Thoracic aorta (tissue), 2 donors: ENCODE measurements at places on chromosomes 2 and 18.

DNA sequence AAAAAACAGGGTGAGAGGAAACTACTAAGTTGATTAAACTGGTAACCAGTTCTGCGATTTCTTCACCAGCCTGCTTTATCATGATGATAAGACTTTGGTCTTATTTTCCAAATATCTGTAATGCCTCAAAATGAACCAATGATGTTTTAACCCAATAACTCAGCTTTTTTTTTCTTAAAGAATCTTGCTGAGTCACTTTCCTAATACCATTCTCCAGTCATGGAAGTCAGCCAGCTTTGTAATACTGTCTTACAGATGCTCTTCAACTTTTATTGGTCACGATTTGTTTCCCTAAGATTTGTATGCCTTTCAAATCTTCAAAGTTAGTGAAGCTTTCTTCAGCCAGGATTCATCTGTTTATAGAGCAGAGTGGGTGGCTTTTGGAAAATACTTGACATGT is 47.7 kb upstream of the SMIM21 start:
- no peak for DNase-seq

GRCh38 chr2:208069186-208069585 is 43.9 kb upstream of the PLEKHM3 start:
- DNase-seq: no peak

DNA sequence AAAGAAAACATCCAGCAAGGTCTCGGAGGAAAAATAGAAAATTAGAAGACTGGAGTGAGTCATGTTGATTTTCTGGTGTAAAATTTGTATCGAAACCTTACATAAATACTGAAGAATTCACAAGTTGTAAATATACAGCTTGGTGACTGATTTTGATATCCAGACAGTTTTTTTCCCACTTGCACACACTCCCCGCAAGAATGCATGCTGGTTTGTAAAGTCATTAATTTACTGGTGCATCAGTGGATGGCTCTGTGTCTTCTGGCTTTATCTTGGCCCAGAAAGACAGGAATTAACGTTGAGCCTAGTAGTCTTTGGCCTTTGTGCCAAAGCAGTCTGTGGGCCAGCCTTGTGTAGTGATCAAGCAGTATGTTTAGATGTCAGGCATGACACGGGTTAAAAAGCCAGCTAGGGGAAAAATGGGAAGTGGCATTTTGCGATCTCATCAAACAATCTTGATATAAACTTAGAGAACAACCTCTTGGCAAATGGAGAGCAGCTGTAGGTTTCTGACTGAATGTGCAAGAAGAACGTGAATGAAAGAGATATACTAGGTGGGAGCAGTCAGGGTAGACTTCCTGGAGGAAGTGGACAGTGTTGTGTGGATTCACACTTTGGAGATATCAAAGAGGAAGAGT is 22.7 kb upstream of the CASP8 start:
- DNase-seq: no peak

GRCh38 chr2:30266051-30266621 is 34.8 kb downstream of the LBH start:
- DNase-seq: no peak

DNA sequence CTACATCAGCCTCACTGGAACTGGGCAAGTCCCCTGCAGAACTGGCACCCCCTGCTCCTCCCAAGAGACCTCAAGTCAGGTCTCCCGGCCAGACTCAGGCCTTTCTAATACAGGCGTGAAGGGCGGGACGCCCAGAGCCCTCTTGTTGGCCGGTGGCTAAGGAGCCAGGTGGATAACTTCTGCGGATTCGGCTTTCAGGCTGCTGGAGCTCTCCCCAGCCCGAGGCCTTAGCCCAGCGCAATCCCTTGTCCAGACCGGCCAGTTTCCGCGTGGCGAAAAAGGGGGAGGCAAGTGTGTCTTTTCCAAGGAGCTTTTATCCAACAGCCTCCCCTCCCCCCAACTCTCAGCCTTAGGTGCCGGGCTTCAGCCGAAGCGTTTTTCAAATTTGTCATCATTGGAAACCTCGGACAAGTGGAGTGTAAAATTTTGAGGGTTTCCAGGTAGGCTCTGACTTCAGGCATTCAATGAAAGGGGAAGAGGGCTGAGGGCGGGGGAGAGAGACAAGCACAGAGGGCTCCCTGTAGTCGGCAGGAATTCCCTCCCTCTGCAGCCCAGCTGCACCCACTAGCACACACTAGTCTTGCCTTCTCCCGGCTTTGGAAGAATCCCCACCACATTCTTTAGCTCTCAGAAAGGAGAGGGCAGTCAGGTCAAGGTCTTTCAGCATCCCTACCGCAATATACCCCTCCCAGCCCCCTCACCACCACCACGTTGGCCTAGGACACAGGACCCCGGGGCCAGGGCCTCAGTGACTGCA is 9.5 kb upstream of the SATB2 start:
- DNase-seq: no peak

DNA sequence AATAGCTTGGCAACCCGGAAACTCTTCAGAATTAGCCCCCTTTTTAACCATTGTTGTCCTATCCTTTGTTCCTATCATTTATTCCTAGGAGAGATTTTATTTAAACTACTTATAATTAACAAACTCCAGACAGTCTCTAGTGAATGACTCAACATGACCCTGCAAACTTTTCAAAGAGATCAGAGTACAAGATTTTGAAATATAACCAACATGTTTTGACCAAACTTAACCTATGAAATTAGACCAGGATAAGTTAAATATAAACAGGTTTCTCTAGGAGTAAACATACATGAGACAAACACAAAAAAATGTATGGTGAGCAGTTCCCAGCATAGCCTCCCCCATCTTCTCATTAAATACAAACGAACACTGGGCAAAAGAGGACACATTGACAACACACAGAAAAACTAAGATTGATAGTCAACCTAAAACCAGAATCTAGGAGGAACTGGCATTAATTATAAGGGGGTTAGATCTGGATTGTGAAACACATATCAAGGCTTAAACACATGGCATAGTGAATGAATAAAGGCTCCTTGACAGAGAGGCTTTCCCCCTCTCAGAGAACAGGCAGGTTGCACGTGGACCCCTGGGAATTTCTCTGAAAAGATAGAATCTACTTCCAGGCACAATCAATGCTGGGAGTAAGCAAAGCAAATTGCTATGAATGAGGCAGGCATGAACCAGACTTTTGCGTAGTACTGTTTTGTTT is 284.1 kb downstream of the IRS1 start:
- no peak for DNase-seq

GRCh38 chr2:220835583-220835982 is 736.5 kb downstream of the EPHA4 start:
- no peak for DNase-seq

DNA sequence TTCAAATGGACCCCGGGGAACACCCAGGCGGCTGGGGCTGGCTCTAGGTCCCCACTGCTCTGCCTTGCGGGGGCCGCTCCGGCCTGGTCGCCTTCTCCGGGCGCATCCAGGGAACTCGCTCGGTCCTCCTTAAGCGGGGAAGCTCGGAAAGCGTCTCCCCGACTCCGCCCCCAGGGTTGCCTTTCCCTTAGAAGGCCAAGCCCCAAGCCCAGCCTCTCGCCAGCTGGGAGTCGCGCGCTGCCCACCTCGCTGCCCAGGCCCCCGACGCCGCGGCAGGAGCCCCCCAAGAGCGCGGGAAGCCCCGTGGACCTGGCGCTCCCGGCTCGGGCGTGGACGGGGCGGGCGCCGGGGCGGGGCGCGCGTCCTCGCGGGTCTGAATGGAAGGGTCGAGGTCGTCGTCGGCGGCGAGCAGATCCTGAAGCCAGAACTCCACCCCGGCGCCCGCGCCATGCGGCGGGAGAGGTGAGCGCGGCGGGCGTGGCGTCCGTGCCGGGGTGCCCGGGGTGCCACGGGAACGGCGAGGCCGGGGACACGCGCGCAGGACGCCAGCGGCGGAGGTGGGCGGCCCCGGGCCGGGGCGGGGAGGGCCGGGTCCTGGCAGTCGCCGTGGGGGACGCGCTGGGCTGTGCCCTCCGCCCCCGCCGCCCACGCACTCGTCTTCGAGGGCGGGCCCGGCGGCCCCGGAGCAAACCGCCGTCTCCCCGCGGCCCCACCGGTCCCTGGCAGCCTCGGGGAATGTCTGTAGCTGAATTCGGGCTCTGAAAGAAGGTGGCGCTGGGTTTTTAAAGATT is at the start of gene BOK:
BOK (plus strand) TSS at position 214 of the 791 bp plus-strand sequence. CDS start 739 bp downstream, outside the sequence.
- no peak for DNase-seq

DNA sequence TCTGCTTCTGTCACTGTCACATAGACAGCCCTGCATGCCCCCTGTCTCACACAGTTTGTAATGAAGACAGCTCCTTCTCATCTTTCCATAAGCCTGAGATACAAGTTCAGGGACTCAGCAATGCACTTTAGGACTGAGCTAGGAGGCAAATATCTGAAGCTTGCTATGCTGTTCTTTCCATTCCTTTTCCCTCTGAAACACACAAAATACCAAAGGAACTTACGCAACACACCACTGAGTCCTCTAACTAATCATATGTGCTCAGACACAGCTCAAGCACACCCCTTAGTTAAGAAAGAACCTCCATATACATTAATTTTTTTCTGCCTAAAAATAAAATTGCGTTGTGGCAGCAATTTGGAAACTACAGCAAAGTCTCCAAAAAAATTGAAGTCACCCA is 17.9 kb downstream of the SERPINB8 start:
- no peak for DNase-seq

DNA sequence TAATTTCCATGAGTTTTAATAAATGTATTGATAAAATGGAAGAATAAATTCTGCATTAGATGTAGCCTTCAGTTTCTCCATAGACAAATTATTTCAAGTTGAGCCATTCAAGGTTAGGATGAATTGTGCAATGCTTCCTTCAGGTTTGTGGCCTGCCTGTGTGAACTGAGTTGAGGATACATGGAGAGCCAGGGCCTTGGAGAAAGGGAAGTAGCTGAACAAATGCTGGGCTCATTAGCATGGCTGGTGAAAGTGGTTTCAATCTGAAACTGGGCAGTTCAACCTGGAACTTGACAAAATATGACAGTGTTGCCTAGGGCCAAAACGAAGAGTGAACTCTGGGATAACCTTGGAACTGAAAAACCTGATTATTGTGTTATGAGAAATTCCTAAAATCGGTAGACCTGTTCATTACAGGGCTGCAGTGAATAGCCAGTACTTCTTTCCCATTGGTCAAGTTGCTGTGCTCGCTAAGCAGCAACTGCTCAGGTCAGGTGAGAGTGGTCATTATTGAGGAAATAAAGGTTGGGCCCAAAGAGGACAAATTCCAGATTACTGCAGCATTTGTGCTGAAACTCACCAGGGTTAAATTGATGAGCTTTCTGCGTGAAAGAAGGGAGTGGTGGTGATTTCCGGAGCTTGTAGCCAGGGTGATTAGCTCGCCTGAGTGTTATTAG is 12.7 kb downstream of the INPP1 start:
- no peak for DNase-seq

DNA sequence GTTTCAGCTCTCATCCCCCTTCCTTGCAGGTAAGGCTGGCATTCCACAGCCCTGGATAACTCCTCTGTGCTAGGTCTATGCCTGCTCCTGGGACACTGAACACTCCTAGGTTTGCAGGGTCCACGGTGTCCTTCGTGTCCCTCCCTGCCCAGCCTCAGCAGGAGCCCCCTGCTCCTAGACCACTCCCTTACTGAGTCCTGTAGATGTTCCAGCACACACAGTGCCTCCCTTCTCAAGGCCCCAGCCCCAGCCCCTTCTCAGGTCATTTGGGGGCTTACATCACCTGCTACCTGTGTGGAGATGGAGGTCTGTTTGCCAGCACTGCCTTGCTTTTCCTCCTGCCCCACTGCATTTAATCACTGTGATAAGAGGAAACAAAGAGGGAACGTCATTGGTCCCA is 146.4 kb upstream of the TNP1 start:
- DNase-seq: no peak

- DNase-seq: no peak
Measured at GRCh38 chr2:62831729-62832128, 126.2 kb downstream of the EHBP1 start.

DNA sequence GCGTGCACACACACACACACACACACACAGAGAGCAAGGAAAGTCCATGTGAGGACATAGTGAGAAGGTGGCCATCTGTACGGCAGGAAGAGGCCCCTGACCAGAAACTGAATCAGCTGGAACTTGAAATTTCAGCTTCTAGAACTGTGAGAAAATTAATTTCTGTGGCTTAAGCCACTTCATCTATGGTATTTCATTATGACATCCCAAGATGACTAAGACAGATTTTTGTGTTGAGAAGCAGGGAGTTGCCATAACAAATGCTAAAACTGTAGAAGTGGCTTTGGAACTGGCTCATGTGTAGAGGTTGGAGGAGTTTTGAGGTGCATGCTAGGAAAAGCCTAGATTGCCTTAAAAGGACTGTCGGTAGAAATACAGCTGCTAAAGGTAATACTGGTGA is 63.4 kb upstream of the ZBTB7C start:
- no peak for DNase-seq

GRCh38 chr2:169221745-169222369 is 140.5 kb downstream of the LRP2 start:
- DNase-seq: no peak

DNA sequence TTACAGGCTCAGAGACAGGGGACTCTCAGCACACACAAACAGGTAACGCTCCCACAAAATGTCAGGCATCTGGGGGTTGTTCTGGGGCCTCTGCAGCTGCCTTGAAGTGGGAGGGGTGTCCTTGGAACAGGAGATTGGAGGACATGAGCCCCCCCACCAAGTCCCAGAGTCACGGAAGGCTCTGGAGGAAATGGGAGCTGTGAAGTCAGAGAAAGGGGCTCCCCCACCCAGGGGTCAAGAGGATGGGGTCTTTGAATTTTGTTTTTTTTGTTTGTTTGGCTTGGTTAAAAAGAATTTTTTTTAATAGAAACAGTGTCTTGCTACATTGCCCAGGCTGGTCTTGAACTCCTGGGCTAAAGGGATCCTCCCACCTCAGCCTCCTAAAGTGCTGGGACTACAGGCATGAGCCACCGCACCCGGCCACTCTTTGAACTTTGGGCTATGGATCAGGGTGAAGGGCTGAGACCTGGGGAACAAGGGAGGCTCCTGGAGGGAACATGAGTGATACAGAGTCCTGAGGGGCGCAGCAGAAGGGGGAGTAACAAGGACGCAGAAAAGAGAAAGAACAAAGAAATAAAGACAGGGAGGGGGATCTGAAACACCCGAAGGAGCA is 46.8 kb downstream of the TNS1 start:
- no peak for DNase-seq

GRCh38 chr2:189519631-189520387 is 60.8 kb downstream of the SLC40A1 start:
- no peak for DNase-seq

- DNase-seq: no peak
Measured at GRCh38 chr18:61281431-61281830, 51.8 kb upstream of the CDH20 start.

DNA sequence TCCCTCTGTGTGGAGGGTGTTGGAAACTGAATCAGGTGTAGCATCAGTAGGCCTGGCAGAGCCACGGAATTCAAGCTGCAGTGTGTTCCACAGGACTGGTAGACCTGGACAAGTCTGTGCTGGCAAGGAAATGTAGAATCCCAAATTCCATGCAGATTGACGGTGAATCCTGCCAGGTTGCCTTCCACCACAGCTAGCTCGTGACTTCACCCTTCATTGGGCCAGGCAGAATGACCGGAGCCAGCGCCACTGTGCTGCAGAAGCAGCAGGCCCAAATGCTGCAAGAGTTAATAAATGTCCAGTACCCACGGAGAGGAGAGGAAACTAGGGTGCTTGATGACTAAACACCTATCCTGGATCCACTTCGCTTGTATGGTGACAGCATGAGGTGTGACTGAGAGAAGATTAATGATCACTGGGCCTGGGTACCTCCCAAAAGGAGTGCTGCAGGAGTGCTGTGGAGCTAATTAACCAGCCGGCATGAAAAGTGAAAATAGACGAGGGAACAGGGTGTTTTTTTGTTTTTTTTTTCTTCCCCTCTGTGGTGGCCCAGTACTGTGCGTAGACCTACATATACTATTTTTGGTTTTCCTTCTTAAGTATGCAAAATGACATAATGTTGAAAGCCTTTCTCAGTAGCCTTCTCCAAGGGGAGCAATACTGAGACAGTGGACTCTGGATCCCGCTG is 122.2 kb downstream of the TANC1 start:
- no peak for DNase-seq
